ENCODE measurements at places on chromosomes 4 and X.
A peak's percentile ranks its signal among the peaks of the same experiment; 100 is the strongest.

DNA sequence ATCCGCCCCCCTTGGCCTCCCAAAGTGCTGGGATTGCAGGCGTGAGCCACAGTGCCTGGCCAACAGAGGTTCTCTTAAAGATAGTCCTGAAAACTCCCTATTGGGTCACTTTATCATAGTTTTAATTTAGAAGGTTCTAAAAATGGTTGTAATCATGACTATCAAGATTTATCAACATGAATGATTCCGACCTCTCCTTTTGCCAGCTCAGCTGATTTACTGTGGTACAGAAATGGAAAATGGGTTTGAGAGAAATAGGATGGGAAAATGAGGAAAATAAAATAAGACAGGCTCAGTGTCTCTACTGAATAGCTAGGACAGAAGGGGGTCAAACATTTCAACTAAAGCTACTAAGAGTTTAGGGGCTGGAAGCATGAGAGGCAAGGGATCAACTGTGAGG lies 28.2 kb upstream of the UGDH start:
- DNase-seq = no peak

DNA sequence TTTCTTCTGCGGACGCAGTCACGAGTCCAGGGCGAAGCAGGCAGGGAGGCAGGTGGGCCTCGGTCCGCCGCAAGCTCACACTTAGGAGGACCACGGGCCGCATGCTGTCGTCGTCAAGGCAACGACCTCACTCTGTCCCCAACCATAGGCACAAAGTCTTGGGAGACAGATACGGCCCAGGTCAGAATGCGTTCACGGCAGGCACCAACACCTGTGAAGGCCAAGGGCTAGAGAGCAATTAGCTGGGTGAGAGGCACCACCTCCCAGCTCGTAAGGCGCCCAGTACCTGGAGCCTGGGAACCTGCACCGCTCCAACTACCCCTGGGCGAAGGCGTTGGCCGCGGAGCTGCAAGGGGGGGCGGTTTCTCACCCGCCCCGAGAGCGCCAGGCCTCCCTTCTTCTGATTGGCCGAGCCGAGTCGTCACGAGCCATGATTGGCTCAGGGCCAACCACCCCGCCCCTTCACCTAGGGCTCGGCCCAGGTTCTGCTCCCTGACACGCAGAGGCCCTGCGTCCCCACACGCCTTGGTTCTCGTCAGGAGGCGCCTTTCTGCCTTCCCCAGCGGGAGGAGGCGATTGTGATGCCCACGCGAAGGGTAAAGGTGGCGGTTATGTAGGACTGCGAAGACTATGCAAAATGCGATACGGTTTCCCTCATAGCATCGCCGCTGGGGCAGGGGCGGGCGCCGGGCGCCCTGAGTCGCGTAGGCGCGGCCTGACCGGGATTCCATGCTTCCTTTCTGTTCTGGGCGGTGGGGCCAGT lies at the start of gene CDKL2:
Gene CDKL2, minus strand, starts transcription at position 355 of the 763 bp plus-strand sequence. CDS start 4,540 bp downstream, outside the sequence.
- peak; percentile 91 for DNase-seq

DNA sequence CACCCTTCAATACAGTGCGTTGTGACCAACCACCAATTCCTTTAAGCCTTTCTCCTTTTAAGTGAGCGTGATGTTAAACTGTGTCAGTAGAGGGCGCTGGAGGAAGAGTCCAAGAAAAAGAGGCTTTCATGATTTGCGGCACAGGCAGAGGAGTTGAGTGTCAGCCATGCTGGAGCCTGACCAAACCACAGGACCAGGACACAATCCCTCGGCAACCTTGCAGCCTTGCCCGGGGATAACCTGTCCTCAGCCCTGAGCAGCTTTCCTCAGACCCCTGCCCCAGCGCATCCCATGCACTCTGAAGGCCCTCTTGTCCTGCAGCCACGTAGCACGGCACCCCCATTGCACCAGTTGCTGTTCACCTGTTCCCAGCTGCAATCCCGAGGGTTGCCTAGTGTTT lies 53.5 kb upstream of the SMIM31 start:
- DNase-seq = peak; percentile 14

DNA sequence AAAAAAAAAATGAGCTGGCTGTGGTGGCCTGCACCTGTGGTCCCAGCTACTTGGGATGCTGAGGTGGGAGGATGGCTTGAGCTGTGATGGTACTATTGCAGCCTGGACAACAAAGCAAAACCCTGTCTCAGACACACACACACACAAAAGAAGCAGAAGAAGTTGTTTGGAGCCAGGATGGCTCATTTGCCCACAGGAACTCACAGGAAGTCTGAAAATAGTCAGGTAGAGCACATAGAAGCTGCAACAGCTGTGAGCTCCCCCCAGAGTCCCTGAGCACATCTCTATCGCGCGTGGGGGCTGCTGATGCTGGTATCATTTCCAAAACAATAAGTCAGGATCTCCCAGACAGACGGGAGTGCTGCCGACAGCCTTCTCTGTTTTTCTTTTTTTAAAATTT lies 13.4 kb upstream of the DHRSX start:
- no peak for DNase-seq

DNA sequence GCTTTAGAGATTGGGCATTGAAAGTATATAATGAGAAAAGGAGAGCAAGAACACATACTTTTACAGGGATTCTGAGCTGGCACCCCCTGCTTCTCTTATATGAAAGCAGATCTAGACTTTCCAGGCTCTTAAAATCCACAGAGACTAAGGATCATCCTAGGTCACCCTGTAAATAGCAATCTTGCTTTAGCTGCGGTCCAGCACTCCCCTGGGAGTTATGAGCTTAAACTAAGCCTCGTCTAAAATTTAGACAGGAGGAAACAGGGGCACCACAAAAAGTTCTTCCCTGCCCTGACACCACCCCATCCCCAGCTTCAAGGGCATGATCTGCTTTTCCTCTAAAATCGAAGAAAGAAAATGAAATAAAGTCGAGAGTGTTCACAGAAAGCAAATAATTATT lies 143.3 kb upstream of the KCNIP4 start:
- no peak for DNase-seq

DNA sequence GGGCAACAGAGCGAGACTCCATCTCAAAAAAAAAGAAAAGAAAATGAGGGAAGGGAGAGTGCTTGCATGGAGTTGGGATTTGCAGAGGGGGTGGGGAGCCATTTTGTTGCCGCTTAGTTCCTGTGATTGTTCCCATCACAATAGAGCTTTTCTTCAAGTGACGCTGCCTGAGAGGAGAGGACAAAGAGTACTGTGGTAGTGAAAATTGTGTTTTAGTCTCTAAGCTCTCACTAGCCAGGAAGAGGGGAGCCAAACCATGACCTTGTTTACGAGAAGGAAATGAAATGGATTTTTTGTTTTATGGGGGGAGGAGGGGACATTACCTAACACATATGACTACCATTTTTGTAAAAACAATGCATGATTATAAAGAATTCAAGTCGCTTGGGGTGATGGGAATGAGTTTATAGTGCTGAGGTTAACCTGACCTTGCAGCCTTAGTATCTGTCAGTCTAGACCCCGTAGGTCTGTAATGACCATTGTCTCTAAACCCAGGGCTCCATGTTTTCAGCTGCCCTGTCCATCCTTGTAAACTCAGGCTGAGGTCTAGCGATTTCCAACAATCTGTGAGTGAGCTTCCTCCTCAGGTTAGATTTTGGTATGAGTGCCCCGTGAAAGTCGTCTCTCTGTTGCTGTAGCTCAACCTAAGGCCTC lies 18.8 kb downstream of the SRD5A3 start:
- no peak for DNase-seq

GRCh38 chrX:71579136-71579989 lies 1.1 kb downstream of the GCNA start:
- no peak for DNase-seq

- DNase-seq = no peak
Measured at GRCh38 chrX:110432906-110433215, 74.2 kb downstream of the RTL9 start.

GRCh38 chrX:123330229-123330942 lies 146.3 kb downstream of the GRIA3 start:
- DNase-seq = no peak

GRCh38 chr4:42710761-42711160 lies 53.9 kb upstream of the ATP8A1 start:
- DNase-seq = no peak

GRCh38 chr4:184812651-184813181 lies 13.1 kb downstream of the ACSL1 start:
- DNase-seq = no peak

GRCh38 chr4:83230928-83231327 lies 53.7 kb downstream of the COQ2 start:
- DNase-seq = no peak

- DNase-seq = no peak
Measured at GRCh38 chr4:24799544-24800324, 4.4 kb downstream of the SOD3 start.

- DNase-seq = no peak
Measured at GRCh38 chr4:16992566-16993225, 94.3 kb upstream of the LDB2 start.

DNA sequence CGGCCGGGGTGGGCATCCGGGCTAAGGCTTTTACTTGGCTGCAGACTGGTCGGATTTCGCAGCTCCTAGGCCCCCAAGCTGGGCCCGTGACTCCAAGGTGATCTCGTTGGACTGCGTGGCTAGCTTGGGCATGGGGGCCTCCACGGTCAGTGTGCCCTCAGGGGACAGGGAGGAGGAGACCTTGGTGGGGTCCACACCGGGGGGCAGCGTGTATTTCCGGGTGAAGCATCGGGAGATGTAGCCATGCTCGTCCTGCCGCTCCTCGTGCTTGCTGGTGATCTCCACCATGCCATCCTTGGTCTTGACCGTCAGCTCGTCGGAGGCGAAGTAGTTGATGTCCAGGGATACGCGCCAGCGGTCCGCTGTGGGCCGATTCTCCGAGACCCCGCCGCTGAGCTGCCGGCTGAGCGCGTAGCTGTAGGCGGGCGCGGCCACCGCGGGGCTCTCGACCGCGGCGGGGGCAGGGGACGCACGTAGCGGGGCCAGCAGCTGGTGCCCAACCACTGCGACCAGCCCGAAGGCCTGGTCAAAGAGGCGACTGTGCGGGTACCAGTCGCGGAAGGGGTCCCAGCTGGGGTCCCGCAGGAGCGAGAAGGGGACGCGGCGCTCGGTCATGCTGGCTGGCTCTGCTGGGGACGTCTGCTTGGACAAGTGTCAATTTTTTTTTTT lies 881 bp upstream of the CACNA1F start:
- DNase-seq = no peak

DNA sequence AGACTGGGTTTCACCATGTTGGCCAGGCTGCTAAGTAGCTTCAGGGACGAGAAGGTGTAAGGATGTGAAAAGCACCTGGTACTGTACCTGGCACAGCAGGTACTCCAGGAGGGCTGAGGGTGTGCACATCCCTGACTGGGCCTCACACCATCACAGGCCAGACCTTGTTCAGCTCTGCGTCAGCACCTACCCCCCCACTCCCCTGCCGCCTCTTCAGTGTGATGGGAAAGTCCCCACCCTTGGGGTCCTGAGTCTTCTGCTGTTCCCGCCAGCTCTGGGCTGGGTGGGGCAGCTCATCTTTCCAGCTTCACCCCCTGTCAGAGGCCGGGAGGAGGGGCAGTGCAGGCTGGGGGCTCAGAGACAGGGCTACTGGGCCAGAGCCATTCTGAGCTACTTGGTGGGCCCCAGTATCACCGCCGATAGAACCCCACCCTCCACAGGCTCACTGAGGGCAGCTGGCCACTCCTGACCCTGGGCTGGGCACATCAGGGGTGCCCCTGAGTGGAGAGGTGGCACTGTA lies 6.7 kb upstream of the SH3BP2 start:
- no peak for DNase-seq

GRCh38 chr4:40594261-40595178 lies 35.1 kb downstream of the RBM47 start:
- DNase-seq = no peak

DNA sequence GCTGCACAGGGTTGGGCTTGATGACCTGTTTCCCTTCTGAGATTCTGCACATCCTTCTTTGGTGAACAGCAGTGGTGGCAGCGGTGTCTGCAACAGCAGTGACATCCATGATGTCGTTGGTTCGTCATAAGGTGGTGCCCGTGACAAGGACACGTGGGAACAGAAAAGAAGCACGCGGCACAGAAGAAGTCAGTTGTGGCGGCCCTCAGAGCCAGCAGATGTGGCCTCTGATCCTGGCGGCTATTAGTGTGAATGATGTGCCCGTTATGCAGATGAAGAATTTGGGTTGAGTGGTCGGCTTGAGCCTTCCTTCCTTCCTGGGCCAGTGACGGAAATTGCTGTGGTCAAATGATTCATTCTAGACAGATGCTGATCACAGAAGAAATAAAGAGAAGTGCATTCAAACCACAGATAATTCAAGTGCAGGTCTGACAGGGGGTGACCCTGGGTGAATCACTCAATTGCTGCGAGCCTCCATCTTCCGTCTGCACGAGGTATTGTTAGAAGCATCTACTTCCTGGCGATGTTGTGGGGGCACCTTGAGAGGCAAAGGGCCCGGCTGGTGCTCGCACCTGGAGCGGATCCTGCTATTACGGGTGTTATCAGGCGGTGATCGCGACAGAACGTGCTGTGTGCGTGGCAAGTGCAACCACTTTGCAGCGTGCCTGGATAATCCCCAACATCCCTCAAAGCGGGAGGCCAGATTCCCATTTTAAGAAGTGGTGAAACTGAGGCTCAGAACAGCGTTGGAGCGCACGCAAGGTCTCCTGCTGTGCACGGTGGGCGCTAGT lies 215.2 kb upstream of the PSAPL1 start:
- peak; percentile 89 for DNase-seq

DNA sequence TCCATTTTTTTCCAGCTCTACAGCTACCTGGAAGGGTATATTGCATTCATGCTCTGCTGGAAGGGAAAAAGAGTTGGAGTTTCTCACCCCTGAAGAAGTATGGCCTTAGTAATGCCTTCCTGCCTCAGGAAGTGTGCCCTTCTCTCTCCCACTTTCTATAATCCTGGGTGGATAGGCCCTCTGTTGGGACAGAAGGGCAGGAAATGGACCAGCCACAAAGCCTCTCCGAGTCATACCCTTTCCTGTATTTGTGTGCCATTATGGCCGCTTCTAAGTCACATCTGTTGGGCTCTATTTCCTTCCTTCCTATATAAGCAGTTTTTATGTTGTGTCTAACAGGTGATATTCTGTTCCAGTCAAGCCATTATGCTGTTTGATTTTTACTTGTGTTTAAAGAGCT lies 74.8 kb upstream of the SMARCA5 start:
- no peak for DNase-seq

DNA sequence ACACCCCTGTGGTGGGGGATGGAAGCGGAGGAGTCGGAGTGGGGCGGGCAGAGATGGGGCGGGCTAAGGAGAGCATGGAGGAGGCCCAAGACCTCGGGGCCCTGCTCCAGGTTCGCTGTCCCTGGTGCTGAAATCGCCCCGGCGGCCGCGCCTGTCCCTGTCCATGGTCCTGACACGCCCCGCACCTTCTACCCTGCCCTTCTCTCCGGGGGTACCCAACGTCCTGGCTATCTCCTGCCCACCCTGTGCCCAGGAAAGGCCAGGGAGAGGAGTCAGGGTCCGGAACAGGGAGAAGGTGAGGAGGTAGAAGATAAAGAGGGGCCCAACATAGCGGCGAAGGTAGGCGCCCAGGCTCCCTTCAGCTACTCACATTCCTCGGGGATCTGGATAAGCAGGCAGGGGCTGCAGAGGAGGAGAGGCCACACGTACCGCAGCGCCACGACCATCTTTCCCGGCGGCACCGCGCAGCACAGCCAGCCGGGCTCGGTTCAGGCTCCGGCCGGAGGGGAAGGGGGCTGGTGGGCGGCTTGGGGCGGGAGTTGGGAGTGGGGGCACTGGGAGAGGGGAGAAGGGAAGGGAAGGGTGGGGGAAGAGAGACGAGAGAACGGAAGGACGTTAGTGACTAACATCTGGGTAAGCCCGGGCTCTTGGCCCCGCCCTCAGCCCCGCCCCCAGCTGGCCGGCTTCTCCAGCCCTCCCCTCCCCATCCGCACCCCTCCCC lies 10.4 kb downstream of the L1CAM start:
- DNase-seq = peak; percentile 42

GRCh38 chrX:18353931-18354368 lies 538 bp downstream of the SCML2 start:
- no peak for DNase-seq

Data from activated CD4-positive, alpha-beta T cell treated with anti-CD3 and anti-CD28 coated beads, Interleukin-2, amount 50 U/mL, for 16 hours (primary cell).